ENCODE measurements at places on chromosomes 1 and 21.

DNA sequence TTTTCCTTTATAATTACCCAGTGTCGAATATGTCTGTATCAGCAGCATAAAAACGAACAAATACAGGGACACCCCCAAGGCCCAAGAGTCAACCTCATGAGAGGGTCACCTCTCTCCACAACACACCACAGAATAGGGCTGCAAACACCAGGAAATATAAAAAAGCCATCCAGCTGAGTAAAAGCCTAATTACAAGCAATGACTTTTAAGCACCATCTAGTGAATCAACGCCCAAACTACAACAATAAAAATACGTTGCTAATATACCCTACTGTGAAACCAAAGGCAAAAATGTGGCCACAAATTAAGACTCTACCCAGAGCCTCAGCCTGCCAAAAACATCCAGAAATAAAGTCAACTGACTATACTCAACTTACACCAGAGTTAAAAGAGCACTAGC lies 817.9 kb upstream of the NEGR1 start:
- DNase-seq = no peak

DNA sequence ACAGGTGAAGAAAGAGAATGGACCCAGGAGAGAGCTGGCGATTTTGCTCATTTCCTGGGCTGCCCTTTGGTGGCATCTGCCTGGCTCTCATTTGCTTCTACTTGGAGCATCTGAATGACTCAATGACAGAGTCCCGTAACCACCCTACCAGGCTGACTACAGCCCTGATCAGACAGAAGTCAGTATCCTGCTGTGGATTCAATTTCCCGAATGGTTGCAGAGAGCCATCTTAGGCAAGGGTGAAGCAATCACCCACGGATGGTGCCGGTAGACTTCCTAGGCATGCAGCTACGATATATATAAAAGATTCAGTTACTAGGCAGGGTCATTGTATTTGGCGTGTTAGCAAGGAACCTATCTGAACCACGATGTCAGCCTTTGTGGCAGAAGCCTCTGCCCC lies 10.2 kb downstream of the AJAP1 start:
- no peak for DNase-seq

DNA sequence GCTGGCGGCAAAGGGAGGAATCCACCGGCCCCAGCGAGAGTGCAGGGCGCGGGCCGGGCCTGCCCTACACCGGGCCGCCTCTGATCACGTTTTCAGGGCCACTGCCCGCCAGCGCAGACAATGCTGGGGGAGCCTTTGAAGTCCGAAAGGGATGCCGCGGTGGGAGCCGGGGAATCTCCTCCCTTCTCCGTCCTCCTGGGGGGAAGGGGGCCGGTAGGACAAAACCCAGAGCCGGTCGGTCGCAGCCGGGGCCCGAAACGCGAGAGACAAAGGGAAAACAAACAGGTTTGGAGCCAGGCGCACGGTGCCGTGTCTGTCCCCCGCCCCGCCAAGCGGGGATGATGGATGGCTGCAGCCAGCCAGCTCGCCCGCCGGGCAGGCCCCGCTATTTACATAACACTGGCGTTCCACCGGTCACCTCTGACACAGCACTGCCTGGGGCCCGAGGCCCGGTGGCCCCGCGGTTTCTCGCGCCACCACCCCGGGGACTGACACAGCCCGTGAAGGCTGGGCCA lies 92.0 kb downstream of the CASZ1 start:
- no peak for DNase-seq

- DNase-seq = no peak
Observed at GRCh38 chr21:45234127-45234526, 53.6 kb downstream of the POFUT2 start.

- DNase-seq = peak; percentile 60
Observed at GRCh38 chr1:54254055-54254454, 54.1 kb downstream of the MRPL37 start.

DNA sequence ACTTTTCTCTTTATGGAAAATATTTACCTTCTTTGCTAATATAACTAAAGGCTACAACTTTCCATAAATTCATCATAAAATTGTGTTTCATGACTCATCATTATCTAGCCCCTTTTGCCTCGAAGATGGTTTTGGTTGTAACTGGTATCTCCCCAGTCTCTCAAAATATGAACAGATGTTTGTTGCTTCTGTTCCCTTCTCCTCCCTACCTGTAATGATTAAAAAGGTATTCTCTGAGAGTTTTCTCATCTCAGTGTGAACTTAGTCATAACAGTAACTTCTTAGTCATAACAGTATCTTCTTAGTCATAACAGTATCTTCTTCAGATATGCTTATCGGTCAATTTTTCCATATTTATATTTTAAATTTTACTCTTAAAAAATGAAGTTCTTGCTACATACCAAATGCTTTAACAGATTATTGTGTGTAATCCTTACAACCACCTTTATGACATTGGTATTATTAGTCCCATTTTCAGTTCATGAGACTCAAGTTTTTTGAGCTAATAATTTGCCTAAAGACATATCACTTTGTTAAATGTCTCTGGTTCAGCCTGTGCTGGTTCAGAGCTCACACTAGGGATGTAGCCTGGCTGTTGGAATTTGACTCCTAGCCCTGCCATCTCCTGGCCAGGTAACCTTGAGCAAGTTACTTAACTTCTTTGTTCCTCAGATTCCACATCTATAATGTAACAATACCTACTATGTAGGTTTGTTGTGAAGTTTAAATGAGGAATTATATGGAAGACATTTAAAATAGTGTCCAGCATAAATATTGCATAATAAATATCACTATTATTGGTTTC lies 32.6 kb downstream of the ATP1B1 start:
- DNase-seq = no peak

DNA sequence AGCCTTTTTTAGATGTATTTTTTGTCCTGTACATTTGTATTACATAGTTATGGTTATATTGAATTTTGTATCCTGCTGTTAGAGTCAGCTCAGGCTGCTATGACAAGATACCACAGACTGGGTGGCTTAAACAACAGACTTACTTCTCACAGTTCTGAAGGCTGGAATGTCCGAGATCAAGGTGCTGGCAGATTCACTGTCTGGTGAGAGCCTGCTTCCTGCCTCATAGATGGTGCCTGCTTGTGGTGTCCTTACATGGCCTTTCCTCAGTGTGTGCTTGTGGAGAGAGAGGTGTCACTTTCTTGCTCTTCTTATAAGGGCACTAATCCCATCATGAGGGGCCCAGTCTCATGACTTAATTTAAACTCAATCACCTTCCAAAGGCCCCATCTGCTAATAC lies 23.1 kb upstream of the MYSM1 start:
- DNase-seq = no peak

- DNase-seq = no peak
Observed at GRCh38 chr1:11807133-11807532, 1.1 kb downstream of the CLCN6 start.

- DNase-seq = no peak
Observed at GRCh38 chr1:11129649-11130390, 30.2 kb upstream of the EXOSC10 start.

Measured in urothelium cell line (cell line).